ENCODE measurements at places on chromosomes 4 and X.

DNA sequence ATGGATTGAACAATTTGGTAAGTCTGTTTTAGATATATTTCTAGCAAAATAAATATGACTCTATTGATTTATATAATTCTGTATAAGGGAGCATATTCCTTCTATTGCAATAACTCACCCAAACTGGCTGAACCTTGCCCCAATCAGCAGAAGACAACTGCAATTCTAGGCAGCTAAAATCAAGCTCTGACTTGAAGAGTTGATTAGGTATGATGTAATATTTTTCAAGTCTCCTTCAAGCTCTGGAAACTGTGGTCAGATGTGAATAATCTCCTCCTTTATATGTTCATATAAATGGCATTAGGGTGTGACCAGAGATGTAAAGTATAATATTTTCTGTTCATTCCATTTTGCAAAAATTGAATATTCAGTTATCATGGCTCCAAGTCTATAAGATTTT lies 8.2 kb downstream of the RASSF6 start:
- DNase-seq: no peak

DNA sequence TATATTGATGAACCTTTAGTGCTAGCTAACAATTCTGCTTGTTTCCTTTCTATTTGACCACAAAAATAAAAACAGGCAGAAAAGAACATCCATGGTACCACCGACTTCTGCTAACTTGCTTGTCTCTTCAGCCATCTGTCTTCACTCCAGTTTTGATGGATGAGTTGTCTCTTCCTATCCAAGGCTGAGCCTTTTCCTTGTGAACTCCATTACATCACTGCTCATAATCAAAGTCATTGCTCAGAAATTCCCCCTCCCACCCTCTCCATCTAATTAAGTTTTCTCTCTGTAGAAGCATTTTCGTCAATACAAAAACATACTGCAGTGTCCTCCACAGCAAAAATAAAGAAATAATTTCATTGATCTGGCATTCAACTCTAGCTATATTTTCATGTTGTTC lies 184.4 kb downstream of the SPCS3 start:
- no peak for DNase-seq

DNA sequence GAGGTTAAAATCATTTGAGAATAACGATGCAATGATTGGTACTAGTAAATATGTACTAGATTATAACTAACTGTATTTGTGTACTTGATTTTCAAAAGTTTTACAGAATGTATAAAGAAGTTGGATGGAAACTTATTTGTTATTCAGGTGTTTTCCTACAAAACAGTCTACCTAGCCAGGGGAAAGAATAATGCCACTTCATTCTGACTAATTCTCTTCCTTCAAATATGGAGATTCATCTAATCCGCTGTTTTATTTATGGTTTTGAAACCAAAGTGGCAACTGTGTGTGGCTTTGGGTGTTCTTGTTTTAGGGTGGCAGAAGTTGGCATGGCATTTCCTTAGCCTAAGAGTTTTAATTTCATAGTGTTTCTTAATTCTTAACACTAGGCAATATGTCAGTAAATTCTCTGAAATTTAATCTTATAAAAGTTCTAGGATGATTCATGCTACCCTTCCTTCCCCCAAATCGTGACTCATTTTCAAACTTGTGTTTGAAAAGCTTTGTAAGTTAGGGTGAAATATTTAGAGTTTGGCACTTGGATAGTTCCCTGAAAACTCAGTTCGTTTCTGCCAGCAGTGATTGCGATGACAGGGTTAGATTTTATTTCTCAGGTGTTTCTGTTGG lies 62.6 kb downstream of the DCLK2 start:
- DNase-seq: no peak

GRCh38 chrX:100995469-100995868 lies 26.0 kb downstream of the ARL13A start:
- no peak for DNase-seq

GRCh38 chrX:114906984-114907510 lies 110.4 kb downstream of the IL13RA2 start:
- DNase-seq: no peak

GRCh38 chr4:163679189-163679588 lies 184.7 kb downstream of the TMA16 start:
- peak; percentile 41 for DNase-seq

GRCh38 chr4:27624749-27625148 lies 764.1 kb downstream of the STIM2 start:
- no peak for DNase-seq

GRCh38 chrX:21905313-21905712 lies 35.2 kb upstream of the SMS start:
- DNase-seq: no peak

Measured in NAMALWA (cell line).